ENCODE measurements at places on chromosomes 3 and 15.

DNA sequence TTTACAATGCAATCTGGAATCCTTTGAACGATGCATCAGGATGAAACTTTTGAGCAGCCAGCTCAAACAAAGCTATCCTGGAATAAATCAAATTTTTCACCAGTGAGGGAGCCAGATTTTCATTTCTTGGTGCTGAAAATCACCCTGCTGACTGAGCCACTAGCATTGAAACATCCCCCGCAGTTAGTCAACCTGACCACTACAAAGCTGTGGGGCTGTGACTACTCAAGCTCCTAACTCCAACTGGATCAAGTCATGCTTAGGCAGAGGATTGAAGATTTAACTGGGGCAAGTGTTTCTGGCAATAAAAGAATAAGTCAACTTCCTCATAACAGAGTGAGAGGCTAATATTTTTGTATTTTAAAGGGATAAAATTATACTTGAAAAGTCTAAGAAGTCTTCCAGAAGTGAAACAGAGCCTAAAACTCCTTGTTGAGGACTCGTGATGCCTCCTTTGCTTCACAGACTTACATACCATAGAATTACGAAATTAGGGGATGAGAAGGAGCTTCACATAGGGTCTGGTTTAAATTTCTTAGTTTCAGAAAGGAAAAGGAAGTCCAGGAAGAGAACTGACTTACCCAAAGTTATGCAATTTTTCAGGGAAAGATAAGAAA lies 177.8 kb downstream of the SERPINI1 start:
- no peak overlapping the region for H3K27ac ChIP-seq
- no peaks in the 10 kb centered on the region for H3K4me1 ChIP-seq
- peaks cover 9% of the 10 kb centered on the region for H3K27me3 ChIP-seq
- H3K36me3 ChIP-seq = no peaks in the 10 kb centered on the region
- peak; percentile 54 for DNase-seq
- H3K4me3 ChIP-seq = peak overlapping the region; percentile 31

DNA sequence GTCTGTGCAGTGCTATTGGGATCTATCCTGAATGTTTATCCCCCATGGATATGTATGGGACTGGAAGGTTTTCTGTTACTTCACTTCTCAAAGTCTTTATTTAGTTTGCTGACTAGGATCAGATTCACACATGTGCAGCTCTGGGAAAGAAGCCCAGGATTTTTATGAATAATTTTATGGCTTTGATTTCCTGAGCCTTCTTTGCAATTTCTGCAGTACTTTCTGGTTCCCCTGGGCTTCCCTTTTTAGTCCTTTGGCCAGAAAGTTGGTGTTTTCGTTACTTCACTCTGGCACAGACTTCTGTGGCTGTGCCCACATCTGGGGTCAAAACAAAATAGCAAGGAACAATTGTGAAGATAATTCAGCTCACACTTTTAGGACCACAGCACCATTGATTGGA lies 721.0 kb downstream of the OTOL1 start:
- no peak overlapping the region for H3K27ac ChIP-seq
- no peak overlapping the region for H3K4me3 ChIP-seq
- no peaks in the 10 kb centered on the region for H3K36me3 ChIP-seq
- no peak for DNase-seq
- H3K4me1 ChIP-seq = no peaks in the 10 kb centered on the region
- H3K27me3 ChIP-seq = no peaks in the 10 kb centered on the region

DNA sequence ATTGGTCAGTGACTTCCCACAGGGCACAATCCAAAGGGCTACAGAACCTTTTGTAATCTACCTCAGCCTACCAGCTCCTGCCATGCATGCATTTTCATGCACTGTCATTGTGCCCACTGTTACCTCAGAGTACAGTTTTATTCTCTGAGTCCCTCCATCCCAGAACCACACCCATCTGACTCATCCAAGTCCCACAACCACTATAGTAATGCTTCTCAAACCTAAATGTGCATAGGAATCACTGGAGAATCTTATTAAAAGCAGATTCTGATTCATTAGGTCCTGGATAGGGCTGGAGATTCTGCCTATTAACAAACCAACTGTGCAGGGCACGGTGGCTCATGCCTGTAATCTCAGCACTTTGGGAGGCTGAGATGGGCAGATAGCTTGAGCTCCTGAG lies 3.7 kb upstream of the B3GALNT1 start:
- H3K27me3 ChIP-seq = no peaks in the 10 kb centered on the region
- H3K4me1 ChIP-seq = peaks cover 5% of the 10 kb centered on the region
- no peak overlapping the region for H3K4me3 ChIP-seq
- no peak overlapping the region for H3K27ac ChIP-seq
- peak; percentile 30 for DNase-seq

DNA sequence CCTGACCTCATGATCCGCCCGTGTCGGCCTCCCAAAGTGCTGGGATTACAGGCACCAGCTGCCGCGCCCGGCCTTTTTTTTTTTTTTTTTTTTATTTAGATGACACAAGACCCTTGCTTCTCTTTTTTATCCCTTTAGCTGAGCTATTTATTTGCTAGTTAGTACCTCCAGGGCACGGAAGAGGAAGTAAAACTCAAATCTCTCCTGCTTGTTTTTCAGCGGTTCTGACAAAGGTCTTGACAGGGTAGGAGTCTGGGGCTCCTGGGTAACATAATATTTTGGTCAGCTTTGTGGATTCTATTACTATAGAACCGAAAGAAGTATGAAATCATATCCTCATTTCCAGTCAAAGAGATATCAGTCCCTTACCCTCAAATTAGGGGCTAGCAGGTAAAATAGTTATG lies 44.0 kb upstream of the ETV5 start:
- H3K4me3 ChIP-seq = no peak overlapping the region
- no peaks in the 10 kb centered on the region for H3K36me3 ChIP-seq
- no peak for DNase-seq
- peaks cover 2% of the 10 kb centered on the region for H3K27me3 ChIP-seq
- no peaks in the 10 kb centered on the region for H3K4me1 ChIP-seq

DNA sequence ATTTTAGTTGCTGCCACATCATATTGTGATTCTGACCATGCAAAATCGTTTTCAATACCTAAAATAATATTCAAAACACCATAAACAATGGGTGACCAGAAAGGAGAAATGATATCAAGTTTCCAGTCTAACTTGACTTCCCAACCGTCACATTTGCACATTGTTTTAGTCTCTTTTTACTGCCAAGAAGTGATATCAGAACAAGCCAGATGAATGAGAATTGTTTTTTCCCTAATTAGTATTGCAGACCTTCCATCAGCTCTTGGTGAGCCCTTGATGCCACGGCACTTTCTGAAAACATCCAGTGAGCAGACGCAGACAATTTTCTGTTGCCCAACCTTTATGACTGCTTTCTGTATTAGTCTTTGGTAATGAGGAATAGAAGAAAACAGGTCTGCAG lies 62.5 kb downstream of the SPATA16 start:
- no peak overlapping the region for H3K27ac ChIP-seq
- no peaks in the 10 kb centered on the region for H3K4me1 ChIP-seq
- no peak for DNase-seq
- H3K27me3 ChIP-seq = no peaks in the 10 kb centered on the region
- H3K4me3 ChIP-seq = no peak overlapping the region
- H3K36me3 ChIP-seq = no peaks in the 10 kb centered on the region

- H3K36me3 ChIP-seq = peaks cover 55% of the 10 kb centered on the region
- H3K27ac ChIP-seq = no peak overlapping the region
These were observed 10.1 kb downstream of the TLR9 start for GRCh38 chr3:52215351-52215750.

DNA sequence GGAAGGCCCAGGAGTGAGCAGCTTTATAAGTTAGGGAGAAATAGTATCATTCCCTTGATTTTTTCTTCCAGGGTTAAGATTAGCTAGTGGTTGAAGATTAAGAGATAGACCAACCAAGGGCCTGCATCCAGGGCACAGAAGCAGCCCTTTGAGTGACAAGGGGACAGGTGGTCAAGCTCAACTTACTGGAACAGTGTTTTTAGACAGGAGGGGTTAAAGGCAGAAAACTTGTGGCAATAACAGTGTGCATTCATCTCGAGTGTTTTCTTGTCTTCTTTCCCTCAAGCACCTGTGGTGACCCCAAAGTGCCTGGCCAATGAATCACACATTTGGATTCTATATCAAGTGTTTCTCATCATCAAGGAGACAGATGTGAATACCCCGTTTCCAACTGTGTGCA lies 267.5 kb downstream of the PDCD6IP start:
- no peaks in the 10 kb centered on the region for H3K27me3 ChIP-seq
- no peak overlapping the region for H3K4me3 ChIP-seq
- H3K4me1 ChIP-seq = no peaks in the 10 kb centered on the region
- no peak overlapping the region for H3K27ac ChIP-seq

DNA sequence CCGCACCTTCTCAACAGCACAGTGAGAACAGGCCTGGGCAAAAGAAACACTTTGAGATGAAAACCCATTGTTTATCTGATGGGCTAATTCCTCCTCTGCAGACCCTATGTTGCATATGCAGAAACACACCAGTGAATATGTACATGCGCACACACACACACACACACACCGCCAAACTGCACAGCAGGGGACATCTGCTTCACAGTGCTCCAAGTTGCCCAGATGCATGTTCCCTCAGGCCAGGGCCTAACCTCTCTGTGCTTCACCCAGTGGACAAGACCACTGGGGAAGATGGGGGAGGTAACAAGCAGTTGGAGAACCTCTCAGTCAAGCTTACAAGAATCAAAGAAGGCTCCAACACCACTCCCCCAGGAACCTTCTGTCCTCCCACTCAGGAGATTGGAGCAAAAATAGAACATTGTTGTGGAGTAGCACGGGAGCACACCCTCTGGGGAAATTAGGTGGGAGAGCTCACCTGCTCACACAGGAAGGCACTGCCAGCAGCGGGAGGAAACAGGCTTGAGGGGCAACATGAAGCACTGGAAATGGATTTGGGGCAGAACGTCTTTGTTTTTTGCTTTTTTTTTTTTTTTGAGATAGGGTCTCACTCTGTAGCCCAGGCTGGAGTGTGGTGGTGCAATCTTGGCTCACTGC lies 13.0 kb downstream of the HCN4 start:
- peaks cover 99% of the 10 kb centered on the region for H3K27me3 ChIP-seq
- no peaks in the 10 kb centered on the region for H3K36me3 ChIP-seq
- peaks cover 4% of the 10 kb centered on the region for H3K4me1 ChIP-seq
- no peak overlapping the region for H3K27ac ChIP-seq
- H3K4me3 ChIP-seq = no peak overlapping the region

GRCh38 chr3:89165636-89166263 lies 58.3 kb downstream of the EPHA3 start:
- no peak overlapping the region for H3K27ac ChIP-seq
- no peak for DNase-seq
- H3K4me1 ChIP-seq = no peaks in the 10 kb centered on the region
- H3K36me3 ChIP-seq = no peaks in the 10 kb centered on the region
- H3K27me3 ChIP-seq = no peaks in the 10 kb centered on the region

- DNase-seq = peak; percentile 81
- H3K27ac ChIP-seq = no peak overlapping the region
- no peak overlapping the region for H3K4me3 ChIP-seq
- no peaks in the 10 kb centered on the region for H3K36me3 ChIP-seq
These were observed 23.7 kb downstream of the CEP19 start for GRCh38 chr3:196688349-196688748.

GRCh38 chr3:122598151-122598550 lies 20.7 kb downstream of the PARP15 start:
- H3K27ac ChIP-seq = no peak overlapping the region
- H3K4me1 ChIP-seq = no peaks in the 10 kb centered on the region
- no peak overlapping the region for H3K4me3 ChIP-seq
- no peaks in the 10 kb centered on the region for H3K36me3 ChIP-seq
- DNase-seq = no peak
- peaks cover 8% of the 10 kb centered on the region for H3K27me3 ChIP-seq

DNA sequence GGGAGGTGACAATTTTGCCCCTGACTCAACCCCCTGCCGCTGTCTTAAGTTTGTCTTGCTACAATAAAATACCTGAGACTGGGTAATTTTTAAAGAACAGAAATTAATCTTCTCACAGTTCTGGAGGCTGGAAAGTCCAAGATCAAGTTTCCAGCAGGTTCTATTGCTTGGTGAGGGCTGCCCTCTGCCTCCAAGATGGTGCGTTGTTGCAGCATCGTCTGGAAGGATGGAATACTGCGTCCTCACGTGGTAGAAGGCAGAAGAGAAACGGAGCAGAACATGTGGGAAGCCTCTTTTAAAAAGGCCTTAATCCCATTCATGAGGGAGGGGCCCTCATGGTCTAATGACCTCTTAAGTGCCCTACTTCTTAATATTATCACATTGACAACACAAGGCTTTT lies 87.3 kb upstream of the SNTN start:
- no peak overlapping the region for H3K27ac ChIP-seq
- no peak for DNase-seq
- no peaks in the 10 kb centered on the region for H3K36me3 ChIP-seq
- no peak overlapping the region for H3K4me3 ChIP-seq
- no peaks in the 10 kb centered on the region for H3K27me3 ChIP-seq
